ENCODE measurements at places on chromosomes 5 and 9.

DNA sequence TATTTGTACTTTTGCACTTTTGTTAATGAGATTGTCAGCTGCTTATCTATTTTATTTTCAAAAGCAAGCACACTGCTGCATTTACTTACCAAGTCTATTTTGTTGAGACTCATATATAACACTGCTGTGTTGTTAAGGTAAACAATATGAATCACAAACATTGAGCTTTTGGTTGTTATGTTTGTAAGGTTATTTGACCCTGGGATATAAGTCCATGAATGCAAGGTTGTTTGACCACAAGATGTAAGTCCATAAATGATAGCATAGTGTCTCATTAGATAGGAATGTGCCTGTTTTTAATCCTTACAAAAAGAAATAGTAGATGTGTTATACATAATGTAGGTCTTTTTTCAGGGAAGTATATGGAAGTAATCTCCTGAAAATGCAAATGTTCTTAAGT lies 845.9 kb downstream of the CDH9 start:
- DNase-seq: no peak

- no peak for DNase-seq
Measured at GRCh38 chr5:159874263-159874662, 42.0 kb upstream of the ADRA1B start.

GRCh38 chr5:29061381-29061780 lies 2023.0 kb upstream of the CDH9 start:
- DNase-seq: no peak

DNA sequence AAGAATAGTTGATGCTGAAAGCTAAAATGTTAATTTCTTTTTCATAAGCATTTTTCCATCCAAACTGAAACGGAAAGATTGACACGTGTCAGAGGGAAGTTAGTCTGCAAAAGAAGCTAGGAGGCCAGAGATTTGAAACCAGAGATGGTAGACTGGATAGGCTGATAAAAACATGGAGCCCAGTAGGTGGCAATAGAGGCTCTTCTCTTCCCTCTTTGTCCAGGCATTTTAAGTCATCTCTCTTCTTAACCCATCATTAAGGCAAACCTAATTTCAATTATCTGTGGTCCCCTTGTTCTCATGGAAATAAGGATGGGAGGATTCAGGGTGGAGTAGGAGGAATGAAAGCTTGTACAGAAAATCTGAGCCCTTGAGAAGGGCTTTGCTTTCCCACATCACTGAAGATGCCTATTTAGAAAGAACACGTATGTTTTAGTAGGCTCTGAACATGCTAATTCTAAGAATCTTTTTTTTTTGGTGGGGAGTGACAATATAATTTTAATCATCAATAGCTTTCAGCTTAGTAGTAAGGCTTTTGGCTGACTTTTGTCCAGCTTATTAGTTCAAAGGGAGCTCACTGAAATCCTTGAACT lies 66.6 kb downstream of the ZNF474 start:
- DNase-seq: peak; percentile 77

DNA sequence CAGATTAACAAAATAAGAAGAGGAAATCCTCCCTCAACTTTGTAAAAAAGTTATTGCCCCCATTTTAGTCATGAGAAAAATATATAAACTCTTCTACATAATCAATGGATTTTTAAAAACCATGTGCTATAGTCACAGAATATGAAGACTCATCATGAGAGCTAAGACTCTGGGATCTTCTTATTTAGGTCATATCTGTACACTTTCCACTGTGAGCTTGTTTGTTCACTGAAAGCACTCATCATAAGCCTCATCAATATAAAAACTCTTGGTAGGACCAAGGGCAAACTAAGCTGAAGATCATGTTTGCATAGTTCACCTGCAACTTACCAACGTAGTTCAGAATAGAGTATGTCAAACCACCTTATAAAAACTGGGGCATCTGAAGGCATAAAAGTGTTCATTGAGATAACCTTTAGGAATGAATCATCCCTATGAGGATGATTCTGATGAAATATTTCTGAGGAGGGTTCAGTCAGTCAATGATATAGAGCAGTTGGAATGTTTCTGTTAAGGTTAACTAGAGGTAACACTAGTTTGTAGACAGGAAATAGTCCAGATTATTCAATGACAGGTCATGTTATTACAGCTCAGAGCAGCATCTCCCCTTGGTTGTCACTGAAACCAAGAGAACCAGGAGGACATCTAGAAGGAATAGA lies 289.9 kb upstream of the SMC2 start:
- no peak for DNase-seq

Data from NCI-H2029 treated with DMSO at 0.1 percent for 48 hours (cell line).